Colonic mucosa (tissue), 4 donors: ENCODE measurements at places on chromosomes 16 and 17. TPM values are rescaled to one million over a fixed set of nuclear protein-coding genes. Genes with fewer than 3 reads are reported as not detected.

DNA sequence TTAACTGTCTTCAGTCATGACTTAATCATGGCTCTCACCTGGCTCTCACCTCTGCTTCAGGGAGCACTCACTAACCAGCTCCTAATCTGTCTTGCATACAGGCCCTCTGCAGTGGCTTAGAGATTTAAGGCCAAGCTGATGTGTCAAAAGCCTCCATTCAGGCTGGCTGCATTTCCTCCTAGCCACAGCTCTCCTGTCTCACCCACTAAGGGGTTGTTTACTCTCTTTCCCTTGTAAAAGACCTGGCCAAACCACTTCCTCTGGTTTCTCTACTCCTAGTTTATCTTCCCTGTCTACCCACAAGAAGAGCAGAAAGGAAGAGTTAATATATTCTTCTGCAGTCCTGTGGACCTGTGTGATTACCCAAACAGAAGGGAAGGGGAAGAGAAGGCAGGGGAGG lies 9.3 kb upstream of the ASIC2 start:
- H3K4me1 ChIP-seq: no peaks in the 10 kb centered on the region
- H3K36me3 ChIP-seq: no peaks in the 10 kb centered on the region
- H3K4me3 ChIP-seq: no peak overlapping the region
- DNase-seq: peak; percentile 27
- H3K27me3 ChIP-seq: no peaks in the 10 kb centered on the region

GRCh38 chr17:64091571-64091970 lies 38.4 kb downstream of the ERN1 start:
- H3K36me3 ChIP-seq: no peaks in the 10 kb centered on the region
- H3K27me3 ChIP-seq: no peaks in the 10 kb centered on the region
- H3K27ac ChIP-seq: no peak overlapping the region
- H3K4me3 ChIP-seq: no peak overlapping the region
- no peak for DNase-seq
- no peaks in the 10 kb centered on the region for H3K4me1 ChIP-seq

NETO2 gene
- 3.6 TPM for total RNA-seq

DNA sequence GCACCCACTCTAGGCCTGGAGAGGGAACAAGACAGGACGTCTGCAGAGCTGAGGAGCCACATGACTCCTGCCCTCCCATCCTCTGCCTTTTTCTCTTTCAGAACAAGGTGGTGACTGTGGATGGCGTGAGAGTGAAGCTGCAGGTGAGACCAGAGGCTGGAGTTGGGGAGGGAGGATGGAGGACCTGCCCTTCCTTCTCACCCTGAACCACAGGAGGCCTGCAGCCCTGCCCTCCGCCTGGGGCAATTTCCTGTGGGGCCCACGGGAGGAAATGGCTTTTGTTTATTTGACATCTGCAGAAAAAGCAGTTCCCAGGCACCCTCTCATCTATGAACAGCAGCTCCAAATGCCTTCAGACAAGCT lies 5.1 kb downstream of the RAB37 start:
- no peak for DNase-seq
- peaks cover 17% of the 10 kb centered on the region for H3K4me1 ChIP-seq
- H3K27ac ChIP-seq: peak overlapping the region; percentile 50
- no peaks in the 10 kb centered on the region for H3K36me3 ChIP-seq

KRTAP3-2 gene
- total RNA-seq: not detected

GRCh38 chr17:46732754-46733398 lies 85.6 kb downstream of the WNT3 start:
- H3K4me3 ChIP-seq: no peak overlapping the region
- H3K36me3 ChIP-seq: no peaks in the 10 kb centered on the region
- H3K4me1 ChIP-seq: no peaks in the 10 kb centered on the region
- DNase-seq: no peak

ODF4 gene
- total RNA-seq: not detected

DNA sequence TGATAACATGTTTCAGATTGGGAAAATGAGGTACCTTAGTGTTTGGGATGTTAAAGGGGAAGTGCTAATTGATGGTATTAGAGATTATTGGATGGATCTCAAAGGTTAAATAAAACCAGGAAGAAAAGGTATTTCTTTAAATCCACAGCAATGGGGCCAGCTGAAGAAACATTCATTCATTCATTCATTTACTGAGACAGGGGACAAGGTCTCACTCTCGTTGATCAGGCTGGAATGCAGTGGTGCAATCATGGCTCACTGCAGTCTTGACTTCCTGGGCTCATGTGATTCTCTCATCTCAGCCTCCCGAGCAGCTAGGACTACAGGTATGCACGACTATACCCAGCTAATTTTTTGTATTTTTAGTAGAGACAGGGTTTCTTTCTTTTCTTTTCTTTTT lies 19.8 kb downstream of the EARS2 start:
- DNase-seq: no peak
- no peaks in the 10 kb centered on the region for H3K4me1 ChIP-seq
- H3K36me3 ChIP-seq: no peaks in the 10 kb centered on the region
- H3K4me3 ChIP-seq: no peak overlapping the region
- H3K27ac ChIP-seq: no peak overlapping the region
- no peaks in the 10 kb centered on the region for H3K27me3 ChIP-seq

GRCh38 chr17:46175891-46176290 lies 17.3 kb downstream of the KANSL1 start:
- H3K36me3 ChIP-seq: peaks cover 11% of the 10 kb centered on the region
- H3K27me3 ChIP-seq: no peaks in the 10 kb centered on the region
- H3K27ac ChIP-seq: no peak overlapping the region

CYGB gene
- total RNA-seq: 4.7 TPM

- no peak overlapping the region for H3K27ac ChIP-seq
- H3K4me1 ChIP-seq: no peaks in the 10 kb centered on the region
- H3K4me3 ChIP-seq: no peak overlapping the region
- H3K27me3 ChIP-seq: no peaks in the 10 kb centered on the region
These were observed 7.5 kb downstream of the CD300LG start for GRCh38 chr17:43854498-43854897.

DNA sequence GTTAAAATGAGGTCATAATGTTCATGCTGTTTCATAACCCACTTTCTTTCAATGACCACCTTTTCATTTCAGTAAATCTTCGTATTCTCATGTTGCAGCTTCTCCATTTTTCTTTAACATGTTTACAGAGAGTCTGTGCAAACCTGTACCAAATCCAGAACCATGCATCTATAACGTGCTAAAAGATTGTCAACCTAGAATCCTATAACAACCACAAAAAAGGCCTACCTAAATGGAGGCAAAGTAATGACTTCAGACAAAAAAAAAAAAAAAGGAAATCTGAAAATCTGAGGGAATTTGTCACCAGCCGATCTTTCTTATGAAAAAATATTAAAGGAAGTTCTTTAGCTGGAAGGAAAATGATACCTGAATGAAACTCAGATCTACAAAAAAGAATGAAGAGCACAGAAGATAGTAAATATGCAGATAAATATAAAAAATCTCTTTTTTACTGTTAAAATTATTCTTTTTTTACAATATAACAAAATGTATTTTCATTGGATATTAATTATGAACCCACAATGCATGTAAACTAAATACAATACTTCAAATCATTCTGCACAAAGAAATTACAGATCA lies 1.4 kb upstream of the SLFN11 start:
- peaks cover 9% of the 10 kb centered on the region for H3K27me3 ChIP-seq
- no peak for DNase-seq
- peak overlapping the region; percentile 69 for H3K27ac ChIP-seq
- H3K4me3 ChIP-seq: peak overlapping the region; percentile 49
- no peaks in the 10 kb centered on the region for H3K4me1 ChIP-seq
- H3K36me3 ChIP-seq: no peaks in the 10 kb centered on the region

GRCh38 chr16:56774016-56774680 lies 44.2 kb downstream of the NUP93 start:
- no peak for DNase-seq
- no peaks in the 10 kb centered on the region for H3K27me3 ChIP-seq
- H3K36me3 ChIP-seq: no peaks in the 10 kb centered on the region
- H3K4me1 ChIP-seq: peaks cover 3% of the 10 kb centered on the region
- H3K27ac ChIP-seq: no peak overlapping the region

DNA sequence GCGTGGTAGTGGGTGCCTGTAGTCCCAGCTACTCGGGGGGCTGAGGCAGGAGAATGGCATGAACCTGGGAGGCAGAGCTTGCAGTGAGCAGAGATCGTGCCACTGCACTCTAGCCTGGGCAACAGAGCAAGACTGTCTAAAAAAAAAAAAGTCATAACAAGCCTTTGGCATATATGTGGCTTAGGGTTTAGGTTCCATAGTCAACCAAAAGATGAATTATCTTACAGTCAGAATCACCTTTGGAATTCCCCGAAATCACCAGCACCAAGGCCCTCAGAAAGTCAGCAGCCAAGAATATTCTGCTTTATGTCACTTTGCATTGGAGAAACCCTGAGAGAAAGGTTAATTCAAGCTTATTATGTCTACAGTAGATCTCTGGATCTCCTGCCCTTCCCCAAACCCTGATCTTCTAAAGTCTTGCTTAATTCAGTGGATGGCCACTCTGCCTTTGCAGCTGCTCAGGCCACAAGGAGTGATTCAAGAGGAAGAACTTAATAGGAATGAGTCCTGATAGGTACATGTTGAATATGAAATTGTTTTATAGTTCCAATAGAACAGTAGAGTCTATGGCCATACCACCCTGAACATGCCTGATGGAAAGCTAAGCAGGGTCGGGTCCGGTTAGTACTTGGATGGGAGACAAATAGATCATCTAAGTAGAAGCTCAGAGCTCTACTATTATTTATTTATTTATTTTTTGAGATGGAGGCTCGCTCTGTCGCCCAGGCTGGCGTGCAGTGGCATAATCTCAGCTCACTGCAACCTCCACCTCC lies 196.0 kb upstream of the CACNG5 start:
- H3K27ac ChIP-seq: no peak overlapping the region
- H3K27me3 ChIP-seq: no peaks in the 10 kb centered on the region
- H3K4me1 ChIP-seq: no peaks in the 10 kb centered on the region
- no peak overlapping the region for H3K4me3 ChIP-seq
- no peak for DNase-seq
- H3K36me3 ChIP-seq: no peaks in the 10 kb centered on the region

RNF222 gene
- not detected for total RNA-seq

DNA sequence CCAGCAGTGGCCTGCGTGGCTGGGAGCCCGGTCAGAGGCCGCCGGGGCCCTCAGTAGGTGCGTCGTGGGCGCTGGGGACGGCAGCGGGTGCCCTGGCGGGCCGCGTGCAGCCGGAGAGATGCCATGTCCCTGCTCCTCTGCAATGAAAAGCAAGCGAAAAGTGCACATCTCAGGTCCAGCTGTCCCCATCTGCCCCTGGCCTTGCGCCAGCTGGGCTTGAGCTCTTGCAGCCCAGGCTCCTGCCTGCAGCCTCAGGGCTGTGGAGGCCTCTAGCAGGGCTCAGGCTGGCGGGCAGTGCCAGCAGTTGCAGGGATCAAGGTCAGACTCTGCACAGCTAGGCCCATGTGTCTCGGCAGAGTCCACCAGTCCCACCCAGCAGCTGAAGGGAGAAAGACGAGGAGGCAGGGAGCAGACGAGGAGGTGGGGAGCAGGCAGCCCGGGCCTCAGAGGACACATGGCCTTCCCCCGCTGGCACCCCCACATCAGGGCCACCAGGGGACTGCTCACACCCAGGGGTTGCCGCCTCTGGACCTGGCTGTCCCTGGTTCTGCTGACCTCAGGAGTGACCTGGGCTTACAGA lies 11.2 kb downstream of the SLC16A3 start:
- no peak overlapping the region for H3K4me3 ChIP-seq
- no peak for DNase-seq
- H3K27ac ChIP-seq: no peak overlapping the region
- peaks cover 68% of the 10 kb centered on the region for H3K4me1 ChIP-seq

CDYL2 gene
- total RNA-seq: 4.8 TPM

DNA sequence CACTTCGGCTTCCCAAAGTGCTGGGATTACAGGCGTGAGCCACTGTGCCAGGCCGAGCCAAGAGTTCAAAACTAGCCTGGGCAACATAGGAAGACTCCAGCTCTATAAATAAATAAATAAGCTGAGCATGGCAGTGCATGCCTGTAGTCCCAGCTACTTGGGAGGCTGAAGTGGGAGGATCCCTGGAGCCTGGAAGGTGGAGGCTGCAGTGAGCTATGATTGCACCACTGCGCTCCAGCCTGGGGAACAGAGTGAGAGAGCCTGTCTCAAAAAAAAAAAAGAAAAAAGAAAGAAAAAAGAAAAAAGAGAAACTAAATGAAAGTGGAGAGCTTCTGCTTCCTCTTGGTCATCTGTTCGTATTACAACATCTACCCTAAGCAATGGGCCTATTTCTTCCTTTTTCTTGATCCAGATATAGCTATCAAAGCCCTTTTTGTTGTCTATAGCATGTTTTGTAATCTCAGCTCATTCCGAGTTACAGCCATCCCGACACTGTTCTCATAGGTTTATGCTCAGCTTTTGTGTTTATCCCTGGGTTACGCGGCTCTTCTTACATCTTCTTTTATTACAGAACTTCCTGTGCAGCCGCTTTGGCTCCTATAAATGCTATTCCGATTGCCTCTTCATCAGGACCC lies 14.1 kb upstream of the MAPK3 start:
- no peak for DNase-seq
- H3K27me3 ChIP-seq: no peaks in the 10 kb centered on the region
- no peak overlapping the region for H3K4me3 ChIP-seq
- no peaks in the 10 kb centered on the region for H3K36me3 ChIP-seq
- peaks cover 11% of the 10 kb centered on the region for H3K4me1 ChIP-seq

DNA sequence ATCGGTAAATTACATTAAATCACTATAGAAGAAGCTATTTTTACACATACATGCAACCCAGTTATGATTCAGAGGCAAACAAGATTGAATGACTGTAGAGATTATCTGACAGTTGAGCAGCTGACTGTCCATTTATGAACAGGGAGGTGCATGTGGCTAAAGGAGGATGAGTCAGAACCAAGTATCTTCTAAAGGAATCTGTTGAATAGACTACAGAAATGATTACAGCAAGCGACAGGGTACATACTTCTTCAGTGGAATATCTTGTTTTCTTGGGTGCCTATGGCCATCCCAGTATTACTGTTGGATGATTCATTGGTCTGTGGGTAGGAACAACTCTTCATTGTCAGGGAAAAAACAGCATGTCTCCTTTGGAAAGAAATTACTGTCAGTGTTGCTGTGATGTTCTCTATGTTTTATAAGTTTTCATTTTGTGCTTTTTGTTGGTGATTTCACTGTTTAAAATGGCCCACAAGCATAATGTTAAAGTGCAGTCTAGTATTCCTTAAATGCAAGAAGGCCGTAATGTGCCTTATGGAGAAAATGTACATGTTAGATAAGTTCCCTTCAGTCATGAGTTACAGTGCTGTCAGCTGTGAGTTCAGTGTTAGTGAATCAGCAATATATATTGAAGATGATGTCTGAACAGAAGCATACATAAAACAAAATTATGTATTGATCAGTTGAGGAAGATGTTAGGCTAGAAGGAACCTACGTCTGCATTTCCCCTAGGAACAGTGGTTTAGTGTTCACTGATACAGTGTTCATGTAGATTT lies 27.0 kb downstream of the CBFB start:
- no peaks in the 10 kb centered on the region for H3K36me3 ChIP-seq
- no peak overlapping the region for H3K4me3 ChIP-seq
- H3K27ac ChIP-seq: no peak overlapping the region
- DNase-seq: no peak
- no peaks in the 10 kb centered on the region for H3K27me3 ChIP-seq
- H3K4me1 ChIP-seq: no peaks in the 10 kb centered on the region
